ENCODE measurements at places on chromosomes 12 and 14. TPM values are rescaled to one million over a fixed set of nuclear protein-coding genes. Genes with fewer than 3 reads are reported as not detected.

The GPR84 gene
- polyA plus RNA-seq = 0.62 TPM

The KLHL33 gene
- 0.64 TPM for polyA plus RNA-seq

The E2F7 gene
- 0.80 TPM for polyA plus RNA-seq

The CHURC1 gene
- polyA plus RNA-seq = 55.1 TPM

The INSM2 gene
- polyA plus RNA-seq = 0.21 TPM

The PPP1R36 gene
- 0.80 TPM for polyA plus RNA-seq

The ANKRD9 gene
- 3.5 TPM for polyA plus RNA-seq

The P2RX2 gene
- 2.5 TPM for polyA plus RNA-seq

The RNF10 gene
- 165 TPM for polyA plus RNA-seq

The CFL2 gene
- polyA plus RNA-seq = 32.6 TPM

The KERA gene
- 0.09 TPM for polyA plus RNA-seq

The HHIPL1 gene
- 0.23 TPM for polyA plus RNA-seq

The AKAP5 gene
- polyA plus RNA-seq = 0.71 TPM

The PMEL gene
- polyA plus RNA-seq = 0.94 TPM

The ASCL1 gene
- 15.3 TPM for polyA plus RNA-seq

The RASSF9 gene
- 0.94 TPM for polyA plus RNA-seq

The RPL10L gene
- polyA plus RNA-seq = not detected

The POTEG gene
- 0.02 TPM for polyA plus RNA-seq

The MSRB3 gene
- 9.7 TPM for polyA plus RNA-seq

The TSPAN19 gene
- 0.27 TPM for polyA plus RNA-seq

The ZDHHC17 gene
- 29.5 TPM for polyA plus RNA-seq

Measured in thymus (tissue), 14 donors.